HEK293T (cell line): ENCODE measurements at places on chromosomes 1 and 21.

DNA sequence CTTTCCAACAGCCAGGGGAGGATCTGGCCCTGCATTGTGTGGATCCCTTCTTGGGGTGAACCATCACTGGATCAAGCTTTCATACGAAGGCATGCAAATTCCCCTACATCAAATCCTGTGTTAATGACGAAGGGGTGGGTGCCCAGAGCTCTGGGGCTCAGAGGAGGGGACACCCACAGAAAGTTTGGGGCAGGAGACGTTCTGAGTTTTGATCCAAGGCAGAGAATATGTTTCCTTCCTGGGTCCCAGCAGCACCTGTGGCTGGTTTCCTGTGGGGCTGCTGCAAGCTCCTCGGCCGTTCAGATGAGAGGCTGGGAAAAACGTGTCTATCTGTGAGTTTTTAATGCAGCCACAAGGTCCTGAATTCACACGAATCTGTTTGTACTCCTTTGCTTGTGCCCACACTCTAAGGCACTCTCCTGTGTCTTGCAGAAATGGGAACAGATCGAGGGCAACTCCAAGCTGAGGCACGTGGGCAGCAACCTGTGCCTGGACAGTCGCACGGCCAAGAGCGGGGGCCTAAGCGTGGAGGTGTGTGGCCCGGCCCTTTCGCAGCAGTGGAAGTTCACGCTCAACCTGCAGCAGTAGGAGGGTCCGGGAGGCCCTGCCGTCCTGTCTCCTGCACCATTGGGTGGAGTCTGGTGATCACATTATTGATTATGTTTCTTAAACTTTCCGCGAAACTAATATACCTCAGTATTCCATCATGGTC lies 147.1 kb downstream of the PGBD5 start:
- no peak for DNase-seq

DNA sequence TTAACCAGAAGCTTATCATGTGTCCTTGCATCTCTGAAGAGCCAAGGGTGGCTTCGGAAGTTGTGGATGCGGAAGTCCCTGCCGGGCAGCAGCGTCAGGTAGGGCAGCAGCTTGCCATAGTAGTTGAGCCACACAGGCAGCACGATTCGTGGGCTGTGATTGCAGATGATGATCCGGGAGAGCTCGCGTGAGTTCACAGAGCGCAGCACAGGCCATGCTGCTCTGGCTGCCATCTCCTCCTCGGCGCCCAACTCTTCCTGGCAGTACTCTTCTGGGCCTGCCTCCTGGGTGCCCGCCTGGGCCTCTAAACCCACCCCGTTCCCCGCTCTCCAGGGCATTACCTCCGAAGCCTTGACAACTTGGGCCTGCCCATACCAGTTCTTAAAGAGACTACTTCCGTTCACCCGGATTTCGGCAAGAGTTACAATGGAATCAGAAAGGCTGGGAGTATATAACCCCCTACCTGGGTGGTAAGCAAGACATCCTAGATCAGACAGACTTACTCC lies at the start of gene VHLL:
Gene VHLL, minus strand, starts transcription at position 456 of the 506 bp plus-strand sequence. Its CDS starts 118 bp downstream, at position 338.
- no peak for DNase-seq

- no peak for DNase-seq
Measured at GRCh38 chr1:113579256-113580018, 179.8 kb downstream of the PHTF1 start.

GRCh38 chr1:95017775-95018174 lies 55.0 kb downstream of the ALG14 start:
- no peak for DNase-seq
